ENCODE measurements at places on chromosomes 11 and 22. TPM values are rescaled to one million over a fixed set of nuclear protein-coding genes. Genes with fewer than 3 reads are reported as not detected.

- DNase-seq, result no peak
Measured at GRCh38 chr11:74412733-74413359, 14.6 kb upstream of the PGM2L1 start.

DNA sequence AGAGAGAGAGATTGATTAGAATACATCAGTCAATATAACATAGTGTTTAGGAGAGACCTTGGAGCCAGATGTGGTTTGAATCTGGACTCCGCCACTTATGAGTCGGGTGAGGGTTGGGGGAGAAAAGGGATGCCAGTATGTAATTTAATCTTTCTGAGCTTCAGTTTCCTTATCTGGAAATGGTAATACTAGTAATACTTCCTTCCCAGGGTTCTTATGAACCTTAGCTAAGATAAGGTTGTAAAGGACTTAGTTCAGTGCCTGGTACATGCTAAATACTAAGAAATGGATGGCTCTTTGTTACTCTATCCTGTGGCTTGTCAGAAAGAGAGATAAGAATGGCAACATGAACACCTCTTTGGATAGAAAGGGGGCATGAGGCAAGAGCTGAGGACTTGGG is 226.1 kb upstream of the NARS2 start:
- DNase-seq, result no peak

GRCh38 chr22:20798974-20799373 is 25.1 kb downstream of the SERPIND1 start:
- no peak for DNase-seq

DNA sequence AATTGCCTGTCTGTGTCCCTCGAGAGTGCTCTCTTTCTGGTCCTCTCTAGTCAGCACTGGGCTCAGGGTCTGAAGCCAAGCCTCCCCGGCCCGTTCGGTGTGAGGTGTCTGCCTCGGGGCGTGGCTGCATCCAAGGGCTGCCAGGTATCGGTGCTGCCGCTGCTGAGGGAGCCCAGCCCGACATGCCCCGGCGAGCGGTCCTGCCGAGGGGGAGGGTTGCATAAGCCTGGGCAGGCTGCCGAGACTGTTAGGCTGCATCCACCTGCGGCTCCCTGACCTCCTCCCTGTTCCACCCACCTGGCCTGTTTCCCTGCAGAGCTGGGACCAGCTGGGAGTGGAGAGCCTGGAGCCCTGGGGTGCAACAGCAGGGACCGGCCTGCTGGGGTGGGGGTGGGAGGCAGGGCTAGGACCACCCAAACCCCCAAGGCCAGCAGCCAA is 6.3 kb downstream of the OVOL1 start:
- DNase-seq, result peak; percentile 88

- no peak for DNase-seq
Measured at GRCh38 chr11:82989628-82990404, 81.9 kb downstream of the RAB30 start.

DNA sequence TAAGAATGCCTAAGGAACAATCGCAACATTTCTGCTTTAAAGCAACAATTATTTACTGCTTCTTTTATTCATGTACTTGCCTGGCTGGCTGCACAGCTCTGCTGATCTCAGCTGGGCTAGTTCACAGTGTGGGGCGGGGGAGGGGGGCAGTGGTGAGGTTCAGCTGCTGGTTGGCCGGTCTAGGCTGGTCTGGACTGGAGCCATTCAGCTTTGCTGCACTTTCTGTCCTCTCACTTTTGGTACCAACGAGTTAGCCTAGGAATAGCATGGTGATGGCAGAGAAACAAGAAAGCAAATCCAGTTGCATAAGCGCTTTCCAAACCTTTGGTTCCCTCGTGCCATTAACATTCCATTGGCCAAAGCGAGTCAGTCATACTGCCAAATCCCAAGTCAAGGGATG is 16.0 kb upstream of the MIF start:
- DNase-seq, result no peak

GRCh38 chr11:73414977-73415651 is 38.9 kb downstream of the RELT start:
- no peak for DNase-seq

- no peak for DNase-seq
Measured at GRCh38 chr22:40334060-40334459, 12.2 kb upstream of the ADSL start.

DNA sequence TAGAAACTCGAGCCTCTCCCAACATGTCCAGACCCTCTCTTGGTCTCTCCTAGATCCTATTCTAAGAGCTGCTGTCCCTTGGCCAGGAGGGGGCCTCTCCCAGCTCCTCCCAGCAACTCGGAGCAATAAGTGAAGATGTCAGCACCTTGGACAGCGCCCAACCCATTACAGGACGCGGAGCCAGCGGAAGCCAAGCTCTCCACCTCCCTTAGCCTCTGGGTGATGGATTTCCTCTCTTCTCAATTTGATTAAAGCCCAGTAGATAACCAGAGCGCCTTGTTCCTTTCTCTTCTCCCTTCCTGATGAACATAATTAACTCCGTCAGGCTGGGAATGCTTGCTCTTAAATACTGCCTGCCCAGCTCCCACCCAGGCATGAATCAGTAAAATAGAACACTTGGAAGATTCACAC is 26.2 kb upstream of the TPBGL start:
- DNase-seq, result peak; percentile 73

GRCh38 chr11:128594226-128594625 is 6.9 kb upstream of the ETS1 start:
- DNase-seq, result no peak

DNA sequence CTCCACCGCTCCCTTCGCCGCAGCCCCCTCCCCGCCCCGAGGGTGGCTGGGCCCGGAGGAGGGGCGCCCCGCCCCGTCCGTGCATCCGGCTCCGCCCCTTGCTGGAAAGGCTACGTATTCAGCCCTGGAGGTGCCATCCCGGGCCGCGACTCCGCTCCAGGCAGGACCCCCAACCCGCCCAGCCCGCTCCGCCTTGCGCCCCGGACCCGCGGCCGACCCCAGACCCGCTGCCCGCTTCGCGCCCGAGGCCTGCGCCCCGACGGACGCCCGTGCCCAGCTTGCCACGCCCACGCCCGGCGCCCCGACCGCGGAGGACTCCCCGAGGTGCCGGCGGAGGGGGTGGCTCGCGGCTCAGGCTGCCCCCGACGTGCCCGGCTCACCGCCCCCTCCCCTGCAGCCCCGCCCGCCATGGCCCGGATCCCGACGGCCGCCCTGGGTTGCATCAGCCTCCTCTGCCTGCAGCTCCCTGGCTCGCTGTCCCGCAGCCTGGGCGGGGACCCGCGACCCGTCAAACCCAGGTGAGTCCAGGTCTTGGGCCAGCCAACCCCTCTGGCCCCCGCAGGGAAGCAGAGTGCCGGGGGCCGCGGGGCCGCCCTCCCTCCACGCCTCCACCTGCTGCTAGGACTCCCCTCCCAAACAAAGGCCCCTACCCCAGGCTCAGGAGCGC is at the start of gene ADM2:
TSS of gene ADM2 (plus strand) at position 104 of the 667 bp plus-strand sequence. CDS start at position 409, 305 bp downstream.
- peak; percentile 73 for DNase-seq

DNA sequence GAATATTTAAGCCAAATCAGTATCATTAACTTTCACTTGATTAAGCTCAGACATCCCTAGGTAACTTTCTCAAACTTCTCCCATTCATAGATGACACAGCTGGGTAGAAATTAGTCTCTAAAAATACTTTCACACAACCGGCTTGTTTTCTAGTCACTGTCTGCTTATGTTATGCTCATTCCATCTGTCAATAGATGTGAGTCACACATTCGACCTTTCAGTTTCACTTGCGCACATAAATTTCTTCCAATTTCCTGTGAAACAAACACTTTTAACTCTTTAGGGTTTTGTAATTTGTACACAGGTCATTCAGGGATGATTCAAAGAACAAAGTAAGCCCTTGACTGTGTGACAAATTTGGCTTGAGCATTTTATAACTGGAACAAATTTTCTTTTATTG is 723.0 kb downstream of the KCNA4 start:
- no peak for DNase-seq

DNA sequence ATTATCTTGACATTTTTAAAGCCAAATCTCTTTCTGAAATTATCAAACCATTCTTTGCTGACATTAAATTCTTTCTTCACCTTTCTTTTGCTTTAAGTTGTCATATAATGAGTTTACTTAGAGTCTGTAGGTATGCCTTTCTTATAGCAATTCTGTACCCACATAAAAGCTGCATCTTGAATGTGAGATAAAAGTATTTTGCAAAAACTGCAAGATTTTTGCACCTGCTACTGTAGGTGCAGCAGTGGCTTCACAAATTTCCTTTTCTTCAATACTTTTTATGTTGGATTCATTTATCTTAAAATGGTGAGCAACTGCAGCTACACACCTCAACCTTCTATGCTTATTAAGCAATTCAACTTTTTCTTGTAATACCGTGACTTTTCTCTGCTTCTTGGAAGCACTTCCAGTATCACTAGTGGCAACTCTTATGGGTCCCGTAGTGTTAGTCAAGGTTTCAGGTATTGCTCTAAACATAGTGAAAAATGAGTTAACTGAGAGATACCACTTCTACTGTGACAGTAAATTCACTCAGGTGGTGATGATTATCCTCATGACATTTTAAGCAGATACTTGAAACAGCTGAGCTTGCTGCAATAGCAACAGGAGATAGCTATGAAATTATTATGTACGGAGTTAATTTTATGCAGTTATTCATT is 18.8 kb downstream of the ZFP91 start:
- DNase-seq, result no peak

- DNase-seq, result no peak
Measured at GRCh38 chr11:16293204-16293681, 63.1 kb downstream of the SOX6 start.

- DNase-seq, result no peak
Measured at GRCh38 chr11:94732617-94733281, 35.4 kb upstream of the AMOTL1 start.

DNA sequence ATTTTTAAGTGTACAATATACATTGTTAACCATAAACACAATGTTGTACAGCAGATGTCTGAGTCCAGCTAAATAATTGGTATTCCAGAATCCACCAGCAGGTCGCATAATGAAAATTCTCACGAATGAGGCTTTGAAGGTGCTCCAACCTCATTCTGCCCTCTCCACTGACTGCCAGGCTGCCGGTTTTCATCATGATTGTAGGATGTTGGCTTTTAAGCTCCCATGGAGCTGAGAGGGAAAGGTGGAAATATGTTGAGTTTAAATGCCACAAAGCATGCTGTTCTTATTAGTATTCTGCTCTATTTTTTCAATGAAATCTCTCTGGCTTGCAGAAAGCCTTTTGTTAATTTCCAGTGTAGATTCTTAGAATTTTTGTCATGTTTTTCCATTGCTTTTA is 337.2 kb upstream of the DDI1 start:
- no peak for DNase-seq

- no peak for DNase-seq
Measured at GRCh38 chr11:34614344-34615104, 6.4 kb upstream of the EHF start.

GRCh38 chr22:31754813-31755212 is 994 bp downstream of the DEPDC5 start:
- no peak for DNase-seq

DNA sequence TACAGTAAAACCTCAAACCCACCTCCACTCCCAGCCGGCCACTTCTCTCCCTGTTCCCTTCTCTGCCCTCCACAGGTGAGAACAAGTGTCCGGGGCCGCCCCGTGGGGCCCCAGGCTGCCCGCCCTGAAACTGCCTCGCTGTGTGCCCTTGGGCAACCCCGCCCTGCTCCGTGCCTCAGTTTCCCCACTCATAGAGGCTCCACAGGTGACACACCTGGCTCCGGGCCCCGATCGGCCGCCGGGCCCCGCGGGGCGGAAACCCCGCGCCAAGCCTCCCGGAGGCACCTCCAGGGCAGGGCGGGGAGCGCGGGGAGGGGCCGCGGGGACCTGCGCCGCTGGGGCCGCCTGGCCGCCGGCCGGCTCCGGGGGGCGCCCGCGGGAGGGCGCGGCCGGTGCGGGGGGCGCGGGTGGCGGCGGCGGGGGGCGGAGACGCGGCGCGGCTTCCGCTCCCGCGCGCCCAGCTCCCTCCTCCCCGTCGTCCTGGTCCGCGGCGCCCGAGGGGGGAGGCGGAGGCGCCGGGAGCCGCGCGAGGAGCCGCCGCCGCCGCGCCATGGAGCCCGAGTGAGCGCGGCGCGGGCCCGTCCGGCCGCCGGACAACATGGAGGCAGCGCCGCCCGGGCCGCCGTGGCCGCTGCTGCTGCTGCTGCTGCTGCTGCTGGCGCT is at the start of gene LRP5:
TSS of gene LRP5 (plus strand) at position 475 of the 663 bp plus-strand sequence. CDS start at position 599, 124 bp downstream.
- DNase-seq, result peak; percentile 59

- no peak for DNase-seq
Measured at GRCh38 chr11:123531325-123531724, 101.3 kb downstream of the GRAMD1B start.

- DNase-seq, result peak; percentile 68
Measured at GRCh38 chr22:36277482-36278291, 24.8 kb downstream of the APOL1 start.

SC5D gene
- 27.2 TPM for total RNA-seq

PRR5L gene
- 246 TPM for total RNA-seq

CD248 gene
- total RNA-seq, result 2.6 TPM

OR52N4 gene
- total RNA-seq, result not detected

SEPTIN5 gene
- 3.6 TPM for total RNA-seq

P2RX6 gene
- not detected for total RNA-seq

CDC42EP1 gene
- 28.7 TPM for total RNA-seq

TH gene
- total RNA-seq, result not detected
